ENCODE measurements at places on chromosomes 11 and 22.

DNA sequence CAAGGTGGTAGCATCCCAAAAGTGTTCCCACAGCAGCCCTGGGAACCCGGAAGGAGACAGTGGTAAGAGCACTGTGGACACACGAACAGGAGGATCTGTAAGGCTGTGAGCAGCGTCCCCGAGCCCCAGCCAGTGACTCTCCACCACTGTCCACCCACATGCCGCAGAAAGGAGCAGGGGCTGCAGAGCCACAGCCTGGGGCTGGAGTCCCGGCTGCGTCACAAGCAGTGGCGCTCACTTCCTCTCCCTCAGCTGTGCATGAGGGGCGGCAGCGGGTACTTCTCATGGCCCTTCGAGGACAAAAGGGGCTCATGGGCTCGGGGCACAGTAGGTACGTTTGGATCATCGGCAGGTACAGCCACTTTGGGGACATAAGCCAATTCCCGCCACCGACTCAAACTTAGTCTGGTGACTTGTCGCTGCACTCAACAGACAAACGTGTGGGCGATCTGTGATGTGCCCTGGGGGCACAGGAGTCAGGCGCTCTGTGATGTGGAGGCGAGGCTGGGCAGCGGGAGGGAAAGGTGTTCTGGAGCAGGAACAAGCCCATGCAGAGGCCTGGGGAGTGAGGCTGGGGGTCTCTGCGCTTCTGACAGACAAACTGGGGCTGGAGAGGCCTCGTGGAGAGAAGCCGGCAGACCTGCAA lies 68.5 kb downstream of the SCUBE1 start:
- DNase-seq = no peak

- no peak for DNase-seq
Measured at GRCh38 chr11:1667906-1668305, 29.1 kb upstream of the KRTAP5-6 start.

DNA sequence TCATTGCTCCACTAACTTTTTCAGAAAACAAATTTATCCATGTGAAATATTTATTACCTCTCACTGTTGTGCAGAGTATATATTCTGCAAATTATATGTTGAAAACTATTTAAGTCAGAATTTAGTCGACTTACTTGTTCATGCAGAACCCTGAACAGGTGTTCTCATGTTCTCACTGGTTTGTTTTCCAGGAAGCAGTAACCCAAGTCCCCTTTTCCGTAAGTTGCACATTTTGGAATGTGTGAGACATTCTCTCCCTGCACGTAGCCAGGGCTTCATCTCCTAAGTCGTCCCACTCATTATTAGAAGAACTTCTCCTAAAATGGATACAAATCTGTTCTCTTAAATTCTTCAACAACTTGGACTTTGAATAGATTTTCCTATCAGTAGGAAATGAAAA lies 524.9 kb downstream of the CNTN5 start:
- DNase-seq = no peak

DNA sequence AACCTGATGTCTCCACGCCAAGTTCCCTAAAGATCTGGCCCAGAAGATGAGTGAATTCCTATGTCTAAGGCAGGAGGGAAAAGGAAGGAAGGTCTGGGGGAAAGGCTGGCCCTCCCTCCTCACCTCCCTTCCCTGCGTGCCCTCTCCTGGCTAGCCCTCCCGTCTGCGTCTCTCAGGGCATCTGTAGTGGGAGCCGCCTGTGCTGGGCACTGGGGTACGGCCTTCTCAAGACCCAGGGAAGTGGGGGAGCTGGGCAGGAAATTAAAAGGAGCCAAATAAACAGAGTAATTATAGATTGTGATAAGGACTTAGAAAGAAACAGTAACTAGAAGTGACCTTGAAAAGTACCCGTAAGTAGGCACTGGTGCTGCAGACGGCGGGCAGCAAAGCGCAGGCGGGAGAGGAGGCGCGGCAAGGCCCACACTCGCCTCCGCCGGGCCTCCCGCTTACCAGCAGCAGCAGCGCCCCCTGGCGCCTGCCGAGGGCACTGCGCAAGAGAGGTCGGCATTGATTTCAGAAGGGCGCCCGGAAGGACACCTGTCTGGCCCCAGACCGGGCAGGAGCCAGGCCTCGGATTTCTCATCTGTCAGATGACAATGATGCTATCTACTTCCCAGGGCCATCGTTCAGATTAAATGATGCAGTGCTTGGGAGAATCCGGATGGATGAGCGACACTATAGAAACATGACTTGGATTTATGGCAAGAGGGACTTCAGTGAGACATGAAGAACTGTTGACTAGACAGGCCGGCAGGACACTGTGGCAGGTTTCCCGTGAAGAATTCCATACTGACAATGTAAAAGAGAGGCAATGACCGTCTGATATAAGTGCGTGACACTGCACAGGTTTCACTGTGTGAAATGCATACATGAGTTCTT lies 7.3 kb downstream of the KCNJ1 start:
- no peak for DNase-seq

GRCh38 chr11:75105462-75105925 lies 8.8 kb upstream of the OR2AT4 start:
- no peak for DNase-seq

- no peak for DNase-seq
Measured at GRCh38 chr11:133985981-133986944, 29.5 kb upstream of the IGSF9B start.

DNA sequence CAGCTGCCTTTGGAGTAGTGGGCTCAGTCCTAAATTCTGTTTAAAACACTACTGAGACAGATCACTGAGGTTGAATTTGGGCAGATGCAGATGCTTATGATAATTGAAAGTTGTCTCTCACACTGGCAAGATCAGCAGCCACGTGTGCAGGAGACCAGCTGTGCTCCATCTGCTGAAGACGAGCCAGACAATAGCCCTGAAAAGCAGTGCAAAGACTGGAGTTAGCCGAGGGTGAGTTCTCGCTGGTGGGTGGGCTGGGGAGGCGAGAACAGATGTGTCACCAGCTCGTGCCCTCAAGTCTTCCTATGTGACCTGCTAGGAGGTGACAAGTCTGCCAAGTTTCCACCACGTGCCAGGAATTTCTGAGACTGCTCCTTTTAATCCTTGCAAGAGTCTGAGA lies 661.3 kb upstream of the B3GAT1 start:
- no peak for DNase-seq

GRCh38 chr11:65506772-65507505 lies 8.1 kb downstream of the MALAT1 start:
- peak; percentile 84 for DNase-seq

DNA sequence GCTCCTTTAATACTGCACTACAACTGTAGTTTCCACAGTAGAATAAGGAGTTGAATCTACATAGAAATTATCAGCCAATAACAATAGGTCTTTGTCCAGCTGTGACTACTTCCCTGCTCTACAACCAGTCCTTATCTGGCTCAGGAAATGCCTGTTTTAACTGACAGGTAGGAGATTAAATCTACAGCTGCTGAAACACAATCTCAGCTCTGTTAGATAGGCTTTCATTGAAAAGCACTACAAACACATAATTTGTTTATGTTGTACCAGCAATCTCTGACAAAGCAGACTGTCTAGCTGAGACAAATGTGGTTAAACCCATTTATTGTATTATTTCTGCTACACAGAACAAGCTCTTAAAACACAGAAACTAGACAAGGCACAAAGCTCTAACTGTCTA lies 230.0 kb downstream of the SOX6 start:
- no peak for DNase-seq
